ENCODE measurements at places on chromosomes 16 and 17. TPM values are rescaled to one million over a fixed set of nuclear protein-coding genes. Genes with fewer than 3 reads are reported as not detected.

HS3ST3A1 gene
- not detected for polyA plus RNA-seq

SULT1A2 gene
- polyA plus RNA-seq, result not detected

KPNA2 gene
- 567 TPM for polyA plus RNA-seq

ADAD2 gene
- polyA plus RNA-seq, result 0.51 TPM

HOXB7 gene
- 3.2 TPM for polyA plus RNA-seq

- H3K36me3 ChIP-seq, result no peaks in the 10 kb centered on the region
- no peak overlapping the region for H3K4me3 ChIP-seq
- peak overlapping the region; percentile 21 for H3K27ac ChIP-seq
- H3K27me3 ChIP-seq, result no peaks in the 10 kb centered on the region
- no peak for DNase-seq
- H3K4me1 ChIP-seq, result peaks cover 33% of the 10 kb centered on the region
Measured at GRCh38 chr17:72426948-72427760, 306.3 kb downstream of the SOX9 start.

DNA sequence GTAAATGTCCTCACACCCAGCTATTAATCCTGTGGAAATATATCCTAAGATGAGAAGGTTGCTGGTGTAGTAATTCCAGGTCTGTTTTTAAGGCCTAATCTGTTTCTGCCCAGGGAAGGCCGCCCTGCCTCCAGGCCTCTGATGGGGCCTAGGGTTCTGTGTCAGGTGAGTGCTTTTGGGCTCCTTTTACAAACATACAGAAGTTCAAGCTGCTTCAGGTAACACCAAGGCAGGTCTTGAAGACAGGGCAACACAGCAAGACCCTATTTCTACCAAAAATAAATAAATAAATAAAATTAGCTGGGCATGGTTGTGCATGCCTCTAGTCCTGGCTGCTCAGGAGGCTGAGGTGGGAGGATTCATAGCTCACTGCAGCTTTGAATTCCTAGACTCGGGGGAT lies 9.3 kb downstream of the PPL start:
- H3K4me3 ChIP-seq, result no peak overlapping the region
- no peak for DNase-seq
- H3K27me3 ChIP-seq, result no peaks in the 10 kb centered on the region
- no peak overlapping the region for H3K27ac ChIP-seq

- H3K4me1 ChIP-seq, result peaks cover 22% of the 10 kb centered on the region
- peaks cover 17% of the 10 kb centered on the region for H3K36me3 ChIP-seq
- H3K4me3 ChIP-seq, result no peak overlapping the region
- no peak overlapping the region for H3K27ac ChIP-seq
- no peaks in the 10 kb centered on the region for H3K27me3 ChIP-seq
- no peak for DNase-seq
Measured at GRCh38 chr17:59631276-59631675, 11.6 kb downstream of the CLTC start.

DNA sequence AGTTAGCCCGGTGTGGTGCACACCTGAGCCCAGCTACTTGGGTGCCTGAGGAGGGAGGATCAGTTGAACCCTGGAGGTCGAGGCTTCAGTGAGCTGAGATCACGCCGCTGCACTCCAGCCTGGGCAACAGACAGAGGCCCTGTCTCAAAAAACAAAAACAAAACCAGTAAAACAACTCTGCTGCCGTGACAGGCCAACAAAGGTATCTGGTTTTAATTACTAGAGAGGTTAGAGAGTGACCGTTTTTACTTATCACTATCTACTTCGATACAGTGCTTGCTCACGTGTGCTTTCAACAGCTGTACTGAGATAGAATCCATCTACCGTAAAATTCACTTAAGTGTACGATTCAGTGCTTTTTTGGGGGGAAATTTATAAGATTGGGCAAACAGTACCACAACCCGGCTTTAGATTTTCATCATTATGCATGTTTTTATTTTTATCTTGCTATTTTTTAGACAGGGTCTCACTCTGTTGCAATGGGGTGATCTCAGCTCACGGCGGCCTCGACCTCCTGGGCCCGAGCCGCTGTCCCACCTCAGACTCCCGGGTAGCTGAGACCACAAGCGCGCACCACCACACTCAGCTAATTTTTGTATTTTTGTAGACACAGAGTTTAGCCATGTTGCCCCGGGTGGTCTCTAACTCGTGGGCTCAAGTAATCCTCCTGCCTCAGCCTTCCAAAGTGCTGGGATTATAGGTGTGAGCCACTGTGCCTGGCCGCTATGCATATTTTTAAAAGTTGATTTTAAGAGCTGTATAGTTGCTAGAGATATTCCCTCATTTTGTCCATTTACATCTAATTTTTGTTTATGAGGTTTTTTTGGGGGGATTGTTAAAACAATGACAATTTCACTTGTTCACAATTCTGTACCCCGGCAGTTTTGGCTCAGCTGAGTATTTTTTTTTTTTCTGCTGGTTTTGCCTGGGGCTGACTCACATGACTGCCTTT lies 30.9 kb downstream of the SERPINF1 start:
- H3K27ac ChIP-seq, result no peak overlapping the region
- H3K4me3 ChIP-seq, result no peak overlapping the region
- no peaks in the 10 kb centered on the region for H3K36me3 ChIP-seq
- H3K4me1 ChIP-seq, result no peaks in the 10 kb centered on the region
- H3K27me3 ChIP-seq, result no peaks in the 10 kb centered on the region
